Stimulated activated CD4-positive, alpha-beta T cell treated with anti-CD3 and anti-CD28 coated beads, Interleukin-2, amount 100 ng/mL, for 24 hours (primary cell): ENCODE measurements at places on chromosomes 16 and 17.

GRCh38 chr17:10127819-10128425, 70.5 kb downstream of the GAS7 start:
- no peak for DNase-seq

DNA sequence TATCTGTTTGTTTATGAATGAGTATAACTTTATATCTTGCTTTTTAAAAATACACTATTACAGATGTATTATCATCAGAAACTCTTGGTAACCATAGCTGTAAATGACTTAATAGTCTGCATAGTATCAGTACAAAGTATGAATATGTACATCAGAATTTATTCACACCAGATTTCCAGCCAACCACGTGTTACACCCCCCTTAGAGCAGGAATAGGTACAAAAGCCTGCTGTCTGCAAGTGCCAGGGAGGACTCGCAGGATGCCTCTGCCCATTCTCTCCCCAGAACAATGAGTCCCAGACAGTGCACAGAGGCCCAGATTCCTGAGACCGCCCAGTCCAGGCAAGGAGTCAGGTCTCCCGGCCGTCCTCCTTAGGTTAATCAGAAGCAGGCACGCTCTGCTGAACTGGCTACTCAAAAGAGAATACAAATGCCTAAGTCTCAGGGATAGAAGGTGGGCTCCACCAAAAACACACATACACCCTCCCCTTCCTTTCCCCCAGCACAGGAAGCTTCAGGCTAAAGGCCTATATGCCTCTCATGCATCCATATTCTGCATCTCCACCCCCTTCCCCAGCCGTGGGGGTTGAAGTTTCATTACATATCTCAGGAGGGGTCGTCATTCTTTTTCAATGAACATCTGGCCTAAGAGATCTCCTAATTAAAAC, 159.1 kb upstream of the CDH11 start:
- no peak for DNase-seq

GRCh38 chr17:49889500-49889899, 41.6 kb upstream of the TAC4 start:
- no peak for DNase-seq

- DNase-seq = no peak
Measured at GRCh38 chr16:69316595-69317034, 5.5 kb downstream of the VPS4A start.

DNA sequence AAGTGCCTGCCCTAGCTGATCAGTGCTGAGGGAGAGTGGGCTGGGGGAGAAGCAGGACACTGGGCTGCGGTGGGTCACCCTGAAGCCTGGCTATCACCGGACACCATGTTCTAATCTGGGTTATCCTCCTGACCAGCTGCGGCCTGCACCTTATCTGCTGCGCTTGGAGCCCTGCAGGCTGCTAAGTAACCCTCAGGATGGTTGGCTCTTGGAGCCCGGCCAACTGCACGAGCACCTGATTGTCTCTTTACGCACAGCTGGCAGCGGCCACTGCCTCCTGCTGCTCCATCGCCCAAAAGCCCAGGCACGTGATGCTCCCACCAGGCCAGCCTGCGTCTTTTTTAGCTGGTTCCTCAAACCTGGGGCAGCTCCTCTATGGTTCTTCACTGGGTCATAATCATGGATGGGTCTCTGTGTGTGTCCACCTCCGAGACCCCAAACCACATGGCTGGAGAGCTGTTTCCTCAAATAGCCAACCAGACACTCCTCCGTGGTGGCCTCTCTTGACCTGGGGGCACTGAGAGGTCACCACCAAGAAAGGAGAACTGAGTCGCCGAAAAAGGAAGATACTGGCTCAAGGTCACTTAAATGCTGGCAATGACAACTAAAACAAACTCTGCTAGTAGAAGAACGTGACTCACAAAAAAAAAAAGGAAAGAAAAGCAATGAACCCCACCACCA, 21.7 kb downstream of the SPHK1 start:
- no peak for DNase-seq

GRCh38 chr17:42329025-42329976, 41.0 kb downstream of the STAT5A start:
- DNase-seq = no peak

GRCh38 chr16:58222532-58223316, 24.8 kb upstream of the CSNK2A2 start:
- DNase-seq = no peak

- no peak for DNase-seq
Measured at GRCh38 chr17:16866436-16866835, 105.5 kb downstream of the TNFRSF13B start.

DNA sequence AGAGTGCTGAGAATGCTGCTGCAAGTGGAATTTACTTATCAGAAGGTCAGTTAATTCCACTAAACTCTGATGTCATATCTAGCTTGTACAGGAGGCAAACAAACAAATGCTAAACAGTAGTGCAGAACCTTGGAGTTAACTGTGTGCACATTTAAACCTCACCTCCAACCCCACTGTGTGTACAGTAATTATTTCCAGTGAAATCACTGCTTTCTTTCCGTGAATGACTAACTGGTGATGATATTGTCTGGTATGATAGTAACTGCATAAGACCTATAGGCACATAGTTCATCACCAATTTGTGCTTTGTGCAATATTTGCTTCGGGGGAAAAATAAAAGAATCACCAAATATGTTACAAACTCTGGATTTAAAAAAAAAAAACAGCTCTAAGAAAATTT, 492.5 kb upstream of the HSBP1 start:
- no peak for DNase-seq

GRCh38 chr17:37816950-37817349, 72.1 kb upstream of the HNF1B start:
- no peak for DNase-seq

DNA sequence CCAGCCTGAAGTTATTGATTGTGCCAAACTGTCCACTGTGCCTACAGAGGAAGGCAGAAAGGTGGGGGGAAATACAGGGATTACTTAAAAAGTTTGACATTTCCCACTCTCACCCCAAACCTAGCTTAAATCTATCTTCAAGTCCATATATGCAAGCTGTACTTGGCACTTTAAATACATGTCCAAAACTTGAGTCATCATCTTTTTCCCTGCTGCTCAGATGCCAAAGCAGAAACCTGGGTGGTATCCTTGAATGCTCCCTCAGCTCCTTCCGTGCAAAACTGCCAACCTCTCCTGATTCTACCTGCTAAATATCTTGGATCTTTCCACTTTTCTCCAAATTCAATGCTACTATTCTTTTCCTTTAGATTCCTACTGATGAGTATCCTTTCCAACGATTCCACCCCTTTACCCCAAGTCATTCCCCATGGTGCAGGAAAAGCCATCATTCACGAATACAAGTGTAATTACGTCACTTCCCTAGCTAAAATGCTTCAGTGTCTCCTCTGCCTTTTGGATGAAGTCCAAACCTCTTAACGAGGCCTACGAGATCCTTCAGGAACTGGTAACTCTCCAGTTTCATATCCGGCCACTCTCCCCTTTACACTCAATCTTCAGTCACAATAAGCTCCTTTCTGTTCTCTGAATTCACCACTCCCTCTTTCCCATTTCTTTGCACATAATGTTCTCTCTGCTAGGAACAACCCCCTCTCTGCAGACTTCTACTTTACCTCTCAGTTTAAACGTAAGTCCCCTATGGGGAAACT, 9.3 kb downstream of the BECN1 start:
- no peak for DNase-seq

DNA sequence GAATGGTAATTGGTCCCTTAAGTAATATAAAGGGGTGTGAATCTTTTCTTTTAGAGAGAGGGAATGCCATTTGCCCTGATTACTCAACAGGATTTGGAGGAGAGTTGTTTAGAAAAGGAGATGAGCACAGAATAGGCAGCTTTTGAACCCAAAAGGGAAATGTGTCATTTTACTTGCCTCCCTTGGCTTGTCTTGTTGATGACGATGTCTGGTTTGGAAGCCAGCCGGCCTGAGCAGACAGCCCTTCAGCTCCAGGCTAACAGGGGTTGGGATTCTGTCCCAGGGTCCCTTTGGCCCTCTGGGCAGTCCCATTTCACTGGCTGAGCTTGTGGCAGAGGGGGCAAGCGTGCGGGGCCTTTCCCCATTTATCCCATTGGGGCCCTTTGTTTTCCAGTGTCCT, 22.3 kb upstream of the PRKAR1A start:
- no peak for DNase-seq

DNA sequence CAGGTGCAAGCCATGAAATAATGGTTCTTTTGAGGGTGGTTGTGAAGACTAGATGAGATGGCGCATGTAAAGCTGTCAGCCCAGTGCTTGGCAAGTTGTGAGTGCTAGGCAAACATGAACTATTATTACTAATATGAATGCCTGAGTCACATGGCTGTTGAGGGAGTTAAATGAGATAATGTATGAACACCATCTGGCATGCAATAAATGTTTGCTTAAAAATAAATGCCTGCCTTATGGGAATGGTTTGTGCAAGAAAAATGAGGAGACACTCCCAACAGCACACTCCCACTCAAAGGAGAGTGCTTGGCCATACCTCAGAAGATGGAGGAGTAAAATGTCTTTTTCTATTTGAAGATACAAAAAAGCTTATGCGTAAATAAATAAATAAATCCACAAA, 3.6 kb downstream of the MAPK3 start:
- DNase-seq = no peak

DNA sequence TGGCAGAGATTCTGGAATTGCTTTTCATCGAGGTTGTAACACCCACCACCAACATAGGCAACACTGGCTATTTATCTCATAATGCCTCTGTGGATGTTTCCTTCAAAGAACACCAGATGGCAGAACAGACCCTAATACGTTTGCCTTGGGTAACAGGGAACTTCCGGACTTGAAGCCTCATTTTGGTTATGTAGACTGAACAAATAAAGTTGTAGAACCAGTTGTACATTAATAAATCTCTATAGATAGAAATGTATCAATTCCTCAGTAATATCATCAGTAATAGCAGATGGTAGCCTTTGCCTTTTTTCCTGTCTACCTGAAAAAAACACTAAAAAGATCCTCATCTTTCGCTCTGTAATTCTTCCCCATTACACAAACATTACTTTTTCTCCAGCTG, 25.9 kb upstream of the APOH start:
- no peak for DNase-seq

DNA sequence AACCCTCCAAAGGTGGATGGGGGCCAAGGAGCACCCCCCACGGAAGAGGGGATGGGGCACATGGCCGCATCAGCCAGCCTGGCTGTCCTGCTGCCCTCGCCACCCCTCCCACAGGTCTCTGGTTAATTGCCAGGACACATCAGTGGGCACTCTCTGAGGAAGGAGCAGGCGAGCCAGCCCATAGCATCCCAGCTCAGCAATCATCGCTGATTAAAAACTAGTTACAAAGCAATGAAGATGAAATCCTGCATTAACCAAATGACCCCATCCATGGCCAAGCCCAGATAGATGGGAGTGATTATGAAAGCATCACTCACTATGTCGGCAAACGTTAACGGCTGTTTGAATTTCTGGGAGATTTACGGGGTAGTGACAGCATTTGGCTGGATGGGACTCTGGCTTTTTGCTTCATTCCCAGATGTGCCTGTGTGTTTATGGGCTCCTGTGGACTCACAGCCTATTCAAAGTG, 45.3 kb downstream of the CCDC182 start:
- DNase-seq = no peak

- DNase-seq = no peak
Measured at GRCh38 chr16:58021661-58022551, 3.6 kb upstream of the MMP15 start.

DNA sequence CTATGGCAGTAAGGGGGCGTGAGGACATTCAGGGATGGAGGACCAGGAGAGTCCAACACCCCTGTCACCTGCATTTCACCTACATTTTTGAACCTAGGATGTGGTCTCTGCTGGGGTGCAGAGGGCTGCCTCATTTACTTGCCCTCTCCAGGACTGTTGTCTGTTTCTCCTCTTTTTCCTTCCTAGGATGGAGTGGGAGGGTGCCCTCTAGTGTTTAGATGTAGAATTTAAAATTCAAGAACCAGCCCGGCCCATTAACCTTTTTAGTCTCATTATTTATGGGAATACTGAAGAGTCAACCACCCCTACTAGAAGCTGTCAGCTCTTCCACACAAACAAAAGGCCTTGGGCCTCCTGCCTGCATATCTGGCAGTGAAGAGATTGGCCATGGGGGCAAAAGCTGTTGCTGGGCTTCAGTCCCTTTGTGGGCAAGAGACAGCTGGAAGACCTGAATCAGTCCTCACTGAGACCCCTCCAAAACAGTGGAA, 2.5 kb upstream of the STARD3 start:
- no peak for DNase-seq
